ENCODE measurements at places on chromosomes 4 and X. TPM values are rescaled to one million over a fixed set of nuclear protein-coding genes. Genes with fewer than 3 reads are reported as not detected.

FMR1NB gene
- not detected for total RNA-seq

FBXW7 gene
- 122 TPM for total RNA-seq

MAPK10 gene
- total RNA-seq: not detected

SMIM31 gene
- total RNA-seq: not detected

LAP3 gene
- total RNA-seq: 47.8 TPM

RNF150 gene
- total RNA-seq: 0.35 TPM

SNCA gene
- total RNA-seq: 0.90 TPM

GPC4 gene
- total RNA-seq: 0.32 TPM

SHROOM4 gene
- total RNA-seq: 0.06 TPM

TMEM185A gene
- 17.2 TPM for total RNA-seq

CFP gene
- total RNA-seq: 17.7 TPM

GRIA3 gene
- not detected for total RNA-seq

RBM41 gene
- 13.4 TPM for total RNA-seq

SLC16A2 gene
- total RNA-seq: 0.35 TPM

SUPT20HL1 gene
- total RNA-seq: not detected

CXCL8 gene
- 0.68 TPM for total RNA-seq

GPM6B gene
- total RNA-seq: 0.35 TPM

NPNT gene
- not detected for total RNA-seq

ANXA3 gene
- 0.35 TPM for total RNA-seq

SLC26A1 gene
- total RNA-seq: 0.35 TPM

NKX3-2 gene
- total RNA-seq: not detected

DGKK gene
- 0.26 TPM for total RNA-seq

NDNF gene
- not detected for total RNA-seq

USP17L26 gene
- total RNA-seq: not detected

RS1 gene
- total RNA-seq: not detected

ARHGAP36 gene
- total RNA-seq: not detected

RHOXF1 gene
- 0.85 TPM for total RNA-seq

ASB11 gene
- total RNA-seq: not detected

APLN gene
- not detected for total RNA-seq

OPN1MW gene
- not detected for total RNA-seq

CACNA1F gene
- 1.6 TPM for total RNA-seq

Data from T-cell (primary cell).